Activated CD4-positive, alpha-beta T cell treated with anti-CD3 and anti-CD28 coated beads, Interleukin-2, amount 50 U/mL, for 48 hours (primary cell): ENCODE measurements at places on chromosomes 2 and 18.

GRCh38 chr2:24490181-24490689 is 819 bp upstream of the NCOA1 start:
- peak; percentile 16 for DNase-seq

GRCh38 chr2:18824325-18824790 is 235.0 kb upstream of the NT5C1B start:
- no peak for DNase-seq

- DNase-seq = no peak
These were observed 126.5 kb downstream of the ZNF407 start for GRCh38 chr18:74724186-74724585.

DNA sequence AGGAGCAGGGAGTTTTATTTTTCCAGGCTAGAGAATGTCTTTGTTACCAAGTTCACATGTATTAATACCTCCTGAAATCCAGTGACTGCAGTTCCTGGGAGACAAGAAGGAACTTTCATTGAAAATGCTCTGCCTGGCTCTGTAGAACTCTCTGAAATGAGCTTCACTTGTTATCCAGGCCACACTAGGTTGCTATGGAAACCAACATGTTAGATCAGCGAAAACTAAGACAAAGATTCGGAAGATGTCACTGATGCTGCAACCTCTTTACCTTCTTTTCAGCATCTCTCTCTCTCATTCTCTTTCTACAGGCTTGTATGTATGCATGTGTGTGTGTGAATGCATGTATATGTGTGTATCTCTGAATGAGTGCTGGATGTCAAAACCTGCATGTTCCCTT is 218.5 kb downstream of the TRIB2 start:
- DNase-seq = no peak

DNA sequence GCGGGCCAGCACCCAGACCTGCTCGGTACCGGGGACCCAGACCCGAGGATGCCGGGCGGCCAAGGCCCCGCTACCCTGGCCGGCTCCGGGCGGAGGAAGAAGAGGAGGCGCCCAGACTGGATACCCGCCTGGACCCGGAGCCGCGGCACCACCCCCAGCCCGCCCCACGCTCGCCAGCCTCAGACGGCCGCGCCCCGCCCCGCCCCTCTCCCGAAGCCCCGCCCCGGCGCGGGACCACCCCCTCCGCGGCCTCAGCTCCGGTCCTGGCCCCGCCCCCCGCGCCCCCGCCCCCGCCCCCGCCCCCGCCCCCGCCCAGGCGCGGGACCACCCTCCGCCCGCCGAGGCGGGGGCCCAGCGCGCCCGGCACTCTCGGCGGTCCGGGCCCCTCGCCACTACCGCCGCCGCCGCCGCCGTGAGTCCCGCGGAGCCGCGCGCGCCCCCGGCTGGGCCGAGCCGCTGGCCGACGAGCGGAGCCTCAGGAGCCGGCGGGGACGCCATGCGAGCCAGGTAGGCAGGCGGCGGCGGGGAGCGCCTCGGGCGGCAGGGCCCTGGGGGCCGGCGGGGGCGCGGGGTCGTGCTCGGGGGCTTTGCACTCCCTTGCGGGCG is at the start of gene SH3BP4:
SH3BP4 (plus strand) TSS at position 354 of the 606 bp plus-strand sequence. CDS start 82,986 bp downstream, outside the sequence.
- DNase-seq = peak; percentile 50

GRCh38 chr2:12727065-12727464 is 10.3 kb downstream of the TRIB2 start:
- DNase-seq = no peak
